ENCODE measurements at places on chromosomes 16 and 17.

GRCh38 chr16:13915033-13915635, 4.8 kb upstream of the ERCC4 start:
- DNase-seq: no peak

- no peak for DNase-seq
These were observed 25.2 kb downstream of the WIPF2 start for GRCh38 chr17:40244255-40244654.

GRCh38 chr17:82374626-82375331, 3.2 kb downstream of the UTS2R start:
- DNase-seq: no peak

DNA sequence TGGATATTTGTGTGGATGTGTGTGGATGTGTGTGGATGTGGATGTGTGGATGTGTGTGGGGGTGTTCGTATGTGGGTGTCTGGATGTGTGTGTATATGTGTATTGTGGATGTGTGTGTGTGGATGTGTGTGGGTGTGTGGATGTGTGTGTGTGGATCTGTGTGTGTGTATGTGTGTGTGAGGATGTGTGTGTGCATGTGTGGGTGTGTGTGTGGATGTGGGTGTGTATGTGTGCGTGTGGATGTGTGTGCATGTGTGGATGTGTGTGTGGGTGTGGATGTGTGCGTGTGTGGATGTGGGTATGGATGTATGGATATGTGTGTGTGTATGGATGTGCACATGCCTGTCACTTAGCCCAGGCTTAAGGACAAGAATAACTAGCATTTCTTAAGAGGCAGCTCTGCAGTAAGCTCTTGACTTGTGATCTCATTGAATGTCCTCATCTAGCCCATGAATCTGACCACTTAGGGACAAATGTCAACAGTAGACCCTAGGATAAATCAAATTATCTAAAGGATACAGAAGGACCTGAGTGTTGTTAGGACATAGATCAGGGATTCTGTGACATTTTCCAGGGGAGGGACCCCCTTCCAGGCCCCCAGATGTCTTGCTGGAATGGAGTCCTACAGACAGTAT, 83.5 kb downstream of the BMERB1 start:
- DNase-seq: no peak

GRCh38 chr16:12651765-12652512, 151.7 kb downstream of the CPPED1 start:
- DNase-seq: no peak

DNA sequence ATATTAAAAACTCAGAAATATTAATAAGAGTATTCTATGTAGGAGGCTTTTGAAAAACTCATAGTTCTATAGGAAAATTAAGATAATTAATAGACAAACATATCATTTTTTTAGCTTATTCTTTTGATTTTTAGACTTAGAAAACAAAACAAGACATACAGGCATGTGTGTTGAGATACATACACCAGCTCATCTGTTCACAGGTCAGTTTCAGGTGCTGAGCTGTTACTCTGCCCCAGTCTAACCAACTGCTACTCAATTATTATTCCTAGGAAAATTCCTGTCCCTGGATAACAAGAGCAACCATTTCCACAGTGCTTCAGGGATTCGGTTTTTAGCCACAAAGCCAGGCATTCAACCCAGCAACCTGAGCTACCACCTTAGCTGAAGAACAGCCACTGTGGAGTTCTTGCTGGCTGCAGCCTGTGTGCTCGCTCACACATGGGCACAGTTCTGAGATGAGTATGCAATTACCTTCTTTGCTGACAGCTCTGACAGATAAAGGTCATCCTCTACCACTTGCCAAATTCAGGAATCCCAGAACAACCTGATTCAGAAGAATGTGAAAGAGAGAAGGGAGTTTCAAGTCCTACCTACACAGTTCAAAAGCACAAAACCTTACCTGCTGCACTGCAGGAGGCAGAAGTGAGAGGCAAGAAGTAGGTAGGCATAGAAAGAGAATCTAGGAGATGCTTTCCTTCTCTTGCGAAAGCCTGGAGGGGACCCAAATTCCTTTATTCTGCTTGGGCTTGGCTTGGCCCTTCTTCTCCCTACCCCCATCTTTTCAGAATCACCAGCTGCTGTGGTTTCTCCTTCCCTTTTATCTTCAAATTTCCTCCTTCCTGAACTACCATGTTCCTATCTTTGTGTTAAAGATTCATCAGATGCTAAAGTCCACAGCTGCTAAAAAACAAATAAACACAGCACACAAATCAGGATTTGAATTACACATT, 62.7 kb downstream of the TEX2 start:
- DNase-seq: no peak

- DNase-seq: no peak
These were observed 61.5 kb downstream of the DHRS7C start for GRCh38 chr17:9729735-9730420.

- peak; percentile 20 for DNase-seq
These were observed 15.4 kb downstream of the ZFPM1 start for GRCh38 chr16:88468275-88469129.

DNA sequence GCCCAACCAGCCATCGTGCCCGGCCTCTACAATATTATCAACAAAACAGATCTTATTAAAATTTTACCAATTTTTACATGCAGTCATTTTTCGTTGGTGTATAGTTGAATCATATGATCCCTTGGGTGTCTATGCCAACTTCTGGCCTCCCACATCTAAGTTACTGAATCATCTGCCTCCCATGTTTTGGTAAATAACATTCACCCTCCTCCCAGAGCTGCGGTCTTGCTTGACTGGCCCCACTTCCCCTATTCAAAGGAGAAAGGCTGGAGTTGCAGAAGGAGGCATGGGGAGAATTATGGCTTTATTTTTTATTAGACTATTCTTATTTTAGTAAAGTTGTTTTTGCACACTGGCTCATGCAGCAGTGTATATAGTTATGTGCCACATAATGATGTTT, 18.5 kb upstream of the CCL23 start:
- DNase-seq: no peak

DNA sequence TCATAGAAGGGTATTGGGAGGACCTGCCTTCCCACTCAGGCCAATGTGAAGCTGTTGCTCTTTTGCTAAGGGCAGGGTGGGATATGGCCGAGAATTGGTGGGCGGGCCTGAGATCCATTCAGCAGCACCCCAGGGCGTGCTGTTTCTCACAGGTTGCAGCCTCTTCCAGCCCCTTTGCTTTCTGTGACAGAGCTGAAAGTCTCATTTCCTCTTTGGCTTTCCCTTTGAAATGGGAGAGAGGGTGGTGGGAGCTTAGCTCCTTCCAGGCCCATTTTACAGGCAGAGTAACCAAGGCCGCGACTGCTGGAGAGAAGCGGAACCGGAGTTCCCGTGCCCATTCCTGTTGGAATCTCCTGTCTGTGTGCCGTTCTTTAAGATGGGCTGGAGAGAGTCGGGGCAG, 183.0 kb downstream of the RAB11FIP4 start:
- DNase-seq: no peak

DNA sequence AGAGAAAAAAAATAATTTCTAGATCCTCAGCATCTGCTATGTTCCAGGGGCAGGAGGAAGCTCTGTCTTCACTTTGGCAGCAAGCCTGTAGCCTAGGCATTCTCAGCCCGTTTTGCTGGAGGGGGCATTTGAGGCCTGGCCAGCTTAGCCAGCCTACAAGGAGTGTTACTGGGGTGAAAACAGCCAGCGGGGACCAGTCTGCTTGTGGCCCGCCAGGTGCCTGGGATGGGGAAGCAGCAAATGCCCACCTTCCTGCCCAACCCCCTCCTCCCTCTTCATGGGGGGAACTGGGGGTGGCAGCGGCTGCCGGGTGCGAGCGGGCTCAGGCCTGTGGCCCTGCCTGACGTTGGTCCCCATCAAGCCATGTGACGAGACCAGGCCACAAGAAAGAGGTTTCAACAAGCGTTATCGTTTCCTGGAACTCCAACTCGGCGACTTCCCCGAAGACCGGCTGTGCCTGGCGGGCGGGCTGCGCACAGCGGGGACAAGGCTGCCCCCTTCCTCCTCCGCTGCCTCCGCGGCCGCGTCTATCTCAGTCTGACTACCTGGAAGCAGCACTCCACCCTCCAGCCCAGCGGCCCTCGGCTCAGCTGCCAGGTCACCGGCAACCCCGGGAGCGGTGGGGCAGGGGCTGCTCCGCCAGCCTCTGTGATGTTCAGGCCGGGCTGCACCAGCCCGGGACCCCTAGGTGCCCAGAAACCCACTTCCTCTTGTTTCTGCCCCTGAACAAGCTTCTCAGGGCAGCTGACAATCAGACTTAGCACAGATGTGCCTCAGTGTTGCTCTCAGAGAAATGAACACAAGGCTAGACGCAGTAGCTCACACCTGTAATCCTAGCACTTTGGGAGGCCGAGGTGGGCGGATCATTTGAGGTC, 22.9 kb downstream of the SOCS1 start:
- peak; percentile 91 for DNase-seq

DNA sequence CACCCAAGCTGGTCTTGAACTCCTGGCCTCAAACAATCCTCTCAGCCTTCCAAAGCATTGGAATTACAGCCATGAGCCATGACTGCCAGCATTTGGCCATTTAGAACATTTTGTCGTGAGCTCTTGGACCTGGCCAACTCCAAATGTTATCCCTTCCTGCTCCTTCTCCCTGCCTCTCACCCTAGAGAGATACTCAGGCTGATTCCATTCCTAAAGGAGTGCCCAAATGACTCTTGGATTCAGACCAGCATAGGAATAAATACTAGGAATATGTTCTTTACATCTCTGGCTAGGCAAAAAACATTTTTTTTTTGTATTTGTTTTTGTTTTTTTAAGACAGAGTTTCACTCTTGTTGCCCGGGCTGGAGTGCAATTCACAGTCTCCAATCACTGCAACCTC, 15.5 kb downstream of the FZD2 start:
- DNase-seq: no peak

- DNase-seq: no peak
These were observed 192.8 kb upstream of the CDH11 start for GRCh38 chr16:65314627-65315008.

DNA sequence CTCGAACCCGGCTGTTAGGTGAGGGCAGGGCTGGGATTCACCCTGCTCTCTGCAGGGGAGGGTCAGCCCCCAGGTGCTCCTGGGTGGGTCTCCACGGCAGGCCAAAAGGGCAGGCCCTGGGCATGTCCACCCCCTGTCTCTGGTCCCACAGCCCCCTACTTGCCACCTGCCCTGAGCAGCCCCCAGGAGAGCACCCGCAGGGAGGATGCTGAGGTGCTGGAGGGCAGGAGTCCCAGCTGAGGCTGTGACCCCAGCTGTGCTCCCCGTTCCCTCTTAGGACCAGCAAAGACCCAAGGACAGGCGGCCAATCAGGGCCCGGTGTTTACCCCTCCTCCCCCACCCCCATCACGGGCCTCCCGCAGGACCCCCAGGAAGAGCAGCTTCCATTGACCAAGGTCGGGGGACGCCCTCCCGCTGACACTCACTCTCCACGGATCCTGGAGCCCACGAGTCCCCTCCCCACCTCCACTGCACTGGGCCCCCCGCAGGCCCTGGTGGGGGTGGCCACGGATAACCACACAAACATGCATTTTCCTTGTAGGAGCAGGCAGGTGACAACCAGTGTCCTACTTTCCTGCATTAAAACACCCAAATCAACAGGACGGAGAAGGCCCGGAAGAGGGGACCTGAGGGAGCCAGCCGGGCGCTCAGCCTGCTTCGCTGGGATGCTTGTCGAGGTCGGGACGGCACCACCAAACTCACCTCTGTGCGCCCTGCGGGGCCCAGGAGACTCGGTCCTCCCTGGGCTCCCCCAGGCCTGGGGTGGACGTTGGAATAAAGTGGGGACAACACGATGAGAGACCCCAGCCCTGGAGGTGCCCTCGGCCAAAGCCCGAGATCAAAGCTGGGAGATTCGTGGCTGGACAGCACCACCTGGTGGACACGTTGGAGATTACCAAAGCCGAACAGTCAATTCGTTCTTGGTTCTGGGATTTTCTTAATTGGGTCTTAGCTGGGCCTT, 22.5 kb upstream of the ENPP7 start:
- peak; percentile 64 for DNase-seq

DNA sequence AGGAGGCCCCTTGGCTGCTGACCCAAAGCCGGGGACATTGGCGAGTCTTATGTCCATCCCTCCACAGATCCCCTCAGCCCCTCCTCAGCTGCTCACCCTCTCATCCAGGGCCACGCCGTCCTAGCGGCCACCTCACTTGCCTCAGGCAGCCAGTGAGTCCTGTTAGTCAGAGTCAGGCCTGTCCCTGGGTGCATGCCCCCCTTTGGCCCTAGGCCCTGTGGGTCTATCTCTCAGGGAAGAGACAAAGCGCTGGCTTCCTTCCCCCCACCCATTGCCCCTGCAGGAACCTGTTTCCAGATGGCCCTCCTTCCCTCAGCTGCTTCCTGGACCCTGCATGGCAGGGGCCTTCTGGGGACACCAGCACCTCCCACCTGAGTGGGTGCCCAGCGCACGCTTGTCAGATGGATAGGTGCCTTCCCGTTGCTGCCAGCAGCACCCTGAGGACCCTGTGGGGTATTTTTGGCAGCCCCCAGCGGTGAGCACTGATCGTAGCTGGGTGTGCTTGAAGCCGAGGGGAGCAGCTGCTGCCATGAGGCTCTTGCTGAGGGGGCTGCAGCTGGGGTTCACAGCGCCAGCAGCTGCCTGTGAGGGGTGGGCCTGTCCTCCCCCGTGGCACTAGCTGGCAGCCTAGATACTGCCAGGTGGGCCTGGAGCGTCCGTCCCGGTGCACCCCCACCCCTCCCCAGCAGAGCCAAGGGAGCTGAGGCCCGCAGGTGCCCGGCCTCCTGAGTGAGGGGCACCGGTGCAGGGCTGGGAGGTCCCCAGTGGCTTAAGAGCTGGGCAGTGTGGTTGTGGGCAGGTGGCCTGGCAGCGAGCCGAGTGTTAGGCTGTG, 8.4 kb downstream of the DBNDD1 start:
- DNase-seq: no peak

- no peak for DNase-seq
These were observed at the start of gene WFIKKN2 for GRCh38 chr17:50835301-50836234. WFIKKN2 (plus strand) TSS chr17:50835586; CDS start chr17:50835938, 352 bp downstream.

DNA sequence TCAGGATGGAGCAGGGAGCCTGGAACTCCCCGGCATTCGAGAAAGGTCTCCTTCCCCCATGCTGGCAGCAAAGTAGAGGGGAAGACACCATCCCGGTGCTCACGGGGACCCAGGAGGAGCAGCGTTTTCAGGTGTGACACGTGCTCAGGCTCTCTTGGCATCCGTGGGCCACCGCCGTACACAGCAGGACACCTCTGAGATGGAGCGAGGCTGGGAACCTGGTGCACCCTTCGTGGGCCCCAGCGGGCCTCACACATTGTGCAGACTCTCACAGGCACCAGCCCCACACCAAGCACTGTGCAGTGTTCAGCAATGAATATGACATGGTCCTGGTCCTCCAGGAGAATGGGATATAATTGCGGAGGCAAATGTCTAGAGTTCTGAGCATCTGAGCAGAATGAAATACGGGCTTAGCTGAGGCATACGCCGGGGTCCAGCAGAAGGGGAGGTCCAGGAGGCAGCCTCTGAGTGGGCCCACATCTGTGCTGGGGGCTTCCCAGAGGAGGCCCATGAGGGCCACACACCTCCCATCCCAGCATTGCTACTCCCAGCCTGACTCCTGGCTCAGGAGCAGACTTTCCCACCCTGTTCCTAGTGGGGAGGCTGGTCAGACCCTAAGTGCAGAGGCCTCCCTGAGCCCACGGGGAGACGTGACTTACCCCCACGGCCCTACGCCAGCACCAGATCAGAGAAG, 72.6 kb downstream of the ABR start:
- no peak for DNase-seq

Data from activated naive CD4-positive, alpha-beta T cell treated with Interleukin-2 at 50 U/mL for 16 hours (primary cell).